NCI-H460 (cell line): ENCODE measurements at places on chromosomes 12 and 14. TPM values are rescaled to one million over a fixed set of nuclear protein-coding genes. Genes with fewer than 3 reads are reported as not detected.

DNA sequence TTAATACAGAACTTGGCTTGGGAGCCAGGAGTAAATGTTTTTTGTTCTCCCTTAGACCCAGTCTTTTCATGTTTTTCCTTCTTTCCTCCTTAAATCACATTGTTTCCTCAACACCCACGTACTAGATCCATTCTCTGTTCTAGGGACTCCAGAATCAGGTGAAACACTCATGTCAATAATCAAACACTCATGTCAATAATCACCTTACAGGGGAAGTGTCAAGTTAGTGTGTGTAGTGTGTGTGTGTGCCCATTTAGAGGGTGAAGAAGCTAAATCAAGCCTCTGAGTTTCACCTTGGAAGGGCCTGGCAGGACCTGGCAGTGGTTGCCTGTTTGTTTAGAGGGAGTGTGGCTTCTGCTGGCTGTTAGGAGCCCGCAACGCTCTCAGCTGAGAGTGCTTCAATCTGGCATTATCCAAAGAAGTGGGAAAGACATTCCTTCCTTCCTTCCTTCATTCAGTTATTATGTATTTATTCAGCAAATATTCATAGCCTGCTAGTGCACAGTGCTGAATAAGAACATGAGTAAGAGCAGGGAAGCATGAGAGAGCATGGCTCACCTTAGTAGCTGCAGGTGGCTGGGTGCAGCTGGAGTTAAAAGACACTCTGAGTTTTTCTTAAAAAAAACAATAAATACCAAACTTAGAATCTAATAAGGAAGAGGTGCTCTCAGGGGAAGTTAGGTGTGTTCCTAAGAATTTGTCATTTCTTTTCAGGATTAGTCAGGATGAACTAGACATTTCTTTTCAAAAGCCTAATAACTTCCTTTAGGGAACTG, 17.6 kb upstream of the EID3 start:
- no peak for DNase-seq

GRCh38 chr12:52193991-52194390, 2.2 kb upstream of the KRT80 start:
- no peak for DNase-seq

The GYS2 gene
- not detected in 2 replicates for total RNA-seq

- DNase-seq = no peak
Measured at GRCh38 chr12:50894241-50894640, 51.5 kb downstream of the TMPRSS12 start.

The FRMD6 gene
- 90.8 and 93.8 TPM in 2 replicates for total RNA-seq

The ZFHX2 gene
- total RNA-seq = 0.15 and 0.43 TPM in 2 replicates

GRCh38 chr14:89013098-89013504, 188.7 kb downstream of the TTC8 start:
- DNase-seq = peak; percentile 33

DNA sequence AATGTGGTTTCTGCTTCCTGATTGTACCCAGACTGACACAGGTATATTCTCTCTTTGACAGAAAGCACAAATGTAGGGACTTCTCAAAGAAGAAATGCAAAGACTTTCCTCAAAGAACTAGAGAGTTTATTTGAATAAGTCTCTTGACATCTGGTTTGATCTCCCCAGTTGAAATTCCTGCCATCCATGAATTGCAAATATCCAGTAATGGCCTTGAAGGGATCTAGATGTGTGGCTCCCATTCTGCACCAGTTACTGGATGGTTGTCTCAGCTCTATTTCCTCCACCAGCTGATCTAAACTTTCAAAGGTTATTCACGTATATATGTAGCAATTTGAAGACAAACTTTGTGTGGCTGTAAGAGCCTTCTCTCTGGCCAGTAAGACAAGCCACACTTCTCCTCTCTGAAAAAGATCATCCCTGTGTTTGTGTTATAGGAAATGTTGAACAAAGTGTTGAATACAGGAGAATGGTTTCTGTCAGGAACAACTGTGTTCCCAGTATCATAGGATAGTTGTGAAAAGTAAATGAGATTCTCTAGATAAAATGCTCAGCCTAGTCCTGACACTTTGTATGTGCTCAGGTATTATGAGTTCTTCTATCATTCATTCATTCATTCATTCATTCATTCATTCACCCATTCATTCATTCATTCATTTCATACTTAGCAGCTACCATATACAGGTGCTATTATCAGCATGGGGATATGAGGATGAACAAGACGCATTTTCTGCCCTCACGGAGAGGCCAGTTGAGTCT, 22.7 kb upstream of the GPRC5A start:
- DNase-seq = no peak

DNA sequence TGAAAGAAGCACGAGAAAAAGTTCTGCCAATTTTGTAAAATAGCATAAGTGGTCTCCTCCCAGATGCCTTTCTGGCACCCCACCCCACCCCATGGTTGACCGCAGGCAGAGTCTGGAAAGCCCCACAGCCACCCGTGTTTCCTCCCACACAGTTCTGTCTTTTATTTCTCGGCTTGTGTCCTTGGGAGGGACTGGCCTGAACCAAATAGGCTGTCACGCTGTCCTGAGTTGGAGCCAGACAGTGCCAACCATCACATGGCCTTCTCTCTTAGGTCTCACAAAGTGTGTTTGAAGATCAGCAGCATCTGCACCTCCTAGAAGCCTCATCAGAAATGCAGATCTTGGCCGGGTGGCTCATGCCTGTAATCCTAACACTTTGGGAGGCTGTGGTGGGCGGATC, 10.2 kb upstream of the LTA4H start:
- no peak for DNase-seq

- DNase-seq = no peak
Measured at GRCh38 chr14:100975671-100976070, 72.1 kb upstream of the RTL1 start.

GRCh38 chr14:103861413-103862392, 14.3 kb upstream of the PPP1R13B start:
- no peak for DNase-seq

DNA sequence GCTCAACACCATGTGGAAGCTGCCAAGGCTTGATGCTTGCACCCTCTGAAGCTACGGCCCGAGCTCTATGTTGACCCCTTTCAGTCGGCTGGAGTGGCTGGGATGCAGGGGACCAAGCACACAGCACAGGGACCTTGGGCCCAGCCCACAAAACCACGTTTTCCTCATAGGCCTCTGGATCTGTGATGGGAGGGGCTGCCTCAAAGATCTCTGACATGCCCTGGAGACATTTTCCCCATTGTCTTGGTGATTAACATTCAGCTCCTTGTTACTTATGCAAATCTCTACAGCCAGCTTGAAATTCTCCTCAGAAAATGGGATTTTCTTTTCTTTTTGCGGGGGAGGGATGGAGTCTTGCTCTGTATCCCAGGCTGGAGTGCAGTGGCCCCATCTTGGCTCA, 46.3 kb downstream of the MON2 start:
- no peak for DNase-seq

The UBE3B gene
- 27.1 and 33.4 TPM in 2 replicates for total RNA-seq

The TAS2R14 gene
- total RNA-seq = 1.5 and 2.0 TPM in 2 replicates

DNA sequence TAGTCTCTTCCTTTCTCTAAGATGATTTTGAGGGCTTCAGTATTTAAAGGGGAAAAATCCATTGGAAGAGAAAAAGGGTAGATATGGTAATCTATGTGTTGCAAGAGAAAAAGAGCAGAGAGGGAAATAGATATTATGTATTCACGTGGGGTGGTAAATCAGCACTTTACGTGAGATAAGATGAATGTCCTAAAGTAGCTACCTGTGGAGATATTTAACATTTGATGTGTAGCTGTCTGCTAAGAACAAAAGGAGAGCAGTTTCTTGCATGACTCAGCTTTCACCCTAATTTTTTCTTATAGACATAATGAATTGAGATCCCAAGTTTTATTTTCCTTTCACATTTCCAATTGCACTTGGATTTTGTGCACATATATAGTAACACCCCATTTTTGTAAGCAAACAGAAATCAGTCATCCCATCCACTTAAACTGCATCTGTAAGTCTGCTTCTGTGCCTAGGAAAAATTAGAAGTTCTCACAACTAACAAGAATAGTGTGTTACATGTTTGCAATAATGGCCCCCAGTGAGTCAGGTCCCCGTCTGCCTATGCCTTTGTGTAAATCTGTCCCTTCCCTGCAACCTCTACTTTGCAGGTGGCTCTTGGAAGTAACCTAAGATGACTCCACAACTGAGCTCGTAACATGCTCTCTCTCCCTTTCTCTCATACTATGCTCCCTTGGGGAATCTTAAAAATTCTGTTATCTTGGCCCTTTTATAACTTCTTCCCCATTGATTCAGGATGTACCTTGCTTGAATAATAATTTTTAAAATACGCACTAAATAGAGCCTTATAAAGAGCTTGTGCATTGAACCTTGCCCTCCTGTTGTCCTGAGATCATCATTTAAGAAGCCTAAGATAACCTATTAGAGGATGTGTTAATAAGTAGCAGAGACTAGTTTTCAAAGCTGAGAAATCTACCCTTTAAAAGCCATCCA, 3.7 kb downstream of the TMTC3 start:
- no peak for DNase-seq

The GLS2 gene
- total RNA-seq = not detected in 2 replicates

The DHRS4L2 gene
- 19.4 and 21.7 TPM in 2 replicates for total RNA-seq

The CCDC196 gene
- total RNA-seq = not detected in 2 replicates
